ENCODE measurements at places on chromosomes 5 and 9.

- no peak for DNase-seq
Measured at GRCh38 chr5:33487236-33487635, 46.5 kb downstream of the TARS1 start.

DNA sequence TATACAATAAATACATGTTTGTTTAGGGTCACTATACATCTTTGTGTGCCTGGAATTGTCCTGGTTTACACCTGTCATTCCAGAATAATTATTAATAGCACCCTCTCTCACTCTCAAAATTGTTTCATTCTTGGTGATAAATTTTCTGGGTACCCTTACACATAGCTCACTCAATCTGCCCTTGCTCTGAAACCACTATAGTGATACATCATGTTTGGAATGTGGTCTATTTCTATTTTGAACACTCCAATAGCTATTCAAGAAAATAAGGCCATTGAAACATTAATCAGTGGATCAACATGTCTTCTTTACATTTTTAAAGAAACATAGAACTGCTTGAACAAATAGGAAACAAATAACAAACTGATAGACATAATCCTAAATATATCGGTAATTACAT, 158.7 kb downstream of the ARRDC3 start:
- no peak for DNase-seq

GRCh38 chr5:96936431-96937320, 796 bp downstream of the LNPEP start:
- DNase-seq, result peak; percentile 46

GRCh38 chr5:57989378-57989777, 470.5 kb downstream of the PLK2 start:
- DNase-seq, result no peak

DNA sequence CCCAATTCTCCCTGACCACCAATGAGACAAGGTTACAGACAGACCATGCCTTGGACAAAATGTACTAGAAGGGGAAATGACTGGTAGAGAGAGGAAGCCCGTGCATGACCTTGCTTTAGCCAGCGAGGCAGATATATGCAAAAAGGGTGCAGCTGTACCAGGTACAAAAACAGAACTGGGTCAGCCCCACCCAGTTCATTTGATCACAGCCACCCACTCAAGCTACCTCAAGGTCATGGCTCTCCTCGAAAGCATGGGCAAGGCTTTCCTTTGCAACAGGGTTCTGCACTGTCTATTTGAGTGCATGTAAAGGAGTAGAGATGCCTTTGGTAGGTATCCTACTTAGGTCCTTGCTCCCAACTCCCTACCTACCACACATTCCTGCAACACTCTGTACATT, 33.3 kb downstream of the TLE1 start:
- DNase-seq, result no peak

- DNase-seq, result peak; percentile 8
Measured at GRCh38 chr5:160118349-160119141, 705 bp downstream of the PWWP2A start.

DNA sequence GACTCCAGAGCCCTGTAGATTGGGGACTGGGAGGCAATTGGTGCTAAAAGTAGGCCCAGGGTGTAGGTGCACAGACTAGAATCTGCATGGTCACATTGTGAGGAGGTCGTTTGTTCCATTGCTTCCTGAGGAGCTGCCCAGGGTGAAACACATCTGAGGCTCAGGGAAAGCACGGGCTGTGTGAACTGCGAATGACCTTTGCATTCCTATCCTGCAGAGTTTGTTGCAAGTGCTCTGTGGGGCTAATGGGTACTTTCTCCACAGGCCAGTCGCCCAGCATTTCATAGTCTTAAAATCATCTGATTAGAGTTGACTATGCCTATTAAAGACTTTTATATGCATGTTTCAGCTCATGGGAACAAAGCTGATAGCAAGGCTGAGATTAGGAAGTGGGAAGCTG, 14.4 kb upstream of the SLC46A2 start:
- no peak for DNase-seq

GRCh38 chr9:27963836-27964235, 390.6 kb upstream of the C9orf72 start:
- no peak for DNase-seq

DNA sequence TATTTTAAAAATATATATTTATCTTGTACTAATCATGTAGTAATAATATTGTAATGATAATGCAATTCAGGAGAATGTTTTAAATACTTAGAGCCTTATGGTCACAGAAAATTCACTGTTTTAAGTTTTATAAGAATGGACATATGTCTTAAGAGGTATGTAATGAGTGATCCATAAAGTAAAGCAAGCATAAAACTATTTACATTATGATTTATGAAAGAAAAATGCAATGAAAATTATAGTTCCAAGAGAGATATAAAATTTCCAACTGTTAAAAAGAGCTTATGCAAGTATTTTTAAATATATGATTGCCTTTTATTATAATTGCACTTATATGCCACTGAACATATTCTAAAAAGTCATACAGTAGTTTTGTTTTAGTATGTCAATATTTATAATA, 157.5 kb upstream of the TARS1 start:
- DNase-seq, result no peak

GRCh38 chr9:84490842-84491325, 150.3 kb upstream of the SLC28A3 start:
- DNase-seq, result no peak

- no peak for DNase-seq
Measured at GRCh38 chr5:145205546-145205945, 629.6 kb downstream of the PRELID2 start.

DNA sequence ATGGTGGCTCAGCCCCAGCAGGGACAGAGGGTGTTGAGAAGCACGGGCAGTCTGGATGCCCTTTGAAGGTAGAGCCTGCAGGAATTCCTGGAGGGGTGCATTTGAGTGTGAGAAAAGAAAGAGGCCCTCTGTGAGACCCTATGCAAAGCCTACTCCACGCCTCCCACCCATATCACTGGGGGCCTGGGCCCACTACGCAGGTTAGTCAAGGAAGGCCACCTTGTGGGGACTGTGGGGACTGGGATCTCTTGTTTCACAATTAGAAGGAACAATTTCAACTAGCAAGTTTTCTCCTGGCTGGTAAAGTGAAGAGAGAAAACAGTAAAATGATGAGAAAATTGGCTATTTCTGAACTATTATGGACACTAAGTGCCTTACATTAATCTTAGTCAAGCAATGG, 486.2 kb upstream of the DAP start:
- no peak for DNase-seq

- DNase-seq, result no peak
Measured at GRCh38 chr9:16671591-16672137, 198.8 kb downstream of the BNC2 start.

DNA sequence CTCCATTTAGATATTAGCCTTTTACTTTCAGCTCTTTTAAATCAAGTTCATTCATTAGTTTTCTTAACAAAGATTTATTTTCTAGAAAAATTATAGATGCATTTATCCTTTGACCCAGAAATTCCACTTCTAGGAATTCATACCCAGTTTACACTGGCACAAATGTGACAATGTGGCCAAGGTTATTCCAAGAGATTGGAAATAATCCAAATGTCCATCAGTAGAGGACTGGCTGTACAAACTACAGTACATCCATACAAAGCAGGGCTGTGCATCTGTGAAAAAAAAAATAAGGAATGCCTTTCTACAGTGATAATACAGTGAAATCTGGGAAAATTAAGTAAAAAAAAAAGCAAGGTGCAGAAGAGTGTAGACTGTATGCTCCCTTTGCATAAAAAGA, 149.2 kb downstream of the GABBR2 start:
- no peak for DNase-seq

- no peak for DNase-seq
Measured at GRCh38 chr5:54881286-54882005, 103.9 kb downstream of the ESM1 start.
